NCI-H1694 treated with DMSO at 0.1 percent for 48 hours (cell line): ENCODE measurements at places on chromosomes 3 and 15.

GRCh38 chr15:31598620-31599019 is 272.0 kb downstream of the KLF13 start:
- no peak for DNase-seq

DNA sequence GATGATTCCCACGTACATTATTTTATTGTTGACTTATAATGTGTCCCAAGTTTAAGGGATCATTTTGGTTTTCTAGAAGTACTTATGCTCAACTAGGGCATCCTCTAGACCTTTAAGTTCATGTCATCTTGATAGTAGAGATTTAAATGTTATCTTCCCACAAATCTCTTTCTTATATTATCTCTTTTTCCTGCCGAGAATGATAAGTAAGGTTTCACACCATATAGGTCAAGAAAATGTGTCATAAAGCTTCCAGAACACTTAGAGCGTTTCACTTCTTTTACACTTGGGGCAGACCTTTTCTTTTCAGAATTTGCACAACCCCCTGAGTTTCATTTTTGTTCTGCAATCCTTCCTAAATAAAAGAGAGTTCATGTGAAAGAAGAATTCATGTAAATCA is 142.0 kb upstream of the CBLB start:
- no peak for DNase-seq

GRCh38 chr3:3603351-3603750 is 195.9 kb upstream of the LRRN1 start:
- no peak for DNase-seq

DNA sequence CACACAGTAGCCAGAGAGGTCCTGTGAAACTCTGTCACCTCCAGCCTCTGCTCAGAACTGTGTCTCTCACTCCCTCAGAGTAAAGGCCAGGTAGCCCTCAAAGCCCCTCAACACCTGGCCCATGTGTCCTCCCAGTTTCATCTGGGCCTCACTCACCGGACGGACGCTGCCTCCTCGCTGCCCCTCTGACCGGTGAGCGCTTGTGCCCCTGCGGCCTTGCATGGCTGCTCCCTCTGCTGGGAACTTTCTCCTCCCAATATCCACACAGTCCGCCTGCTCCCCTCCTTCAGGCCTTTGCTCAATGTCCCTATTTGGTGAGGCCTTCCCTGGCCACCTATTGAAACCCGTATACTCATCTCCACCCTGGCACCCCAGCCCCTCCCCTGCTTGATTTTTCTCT is 36.8 kb upstream of the TRH start:
- DNase-seq, result no peak

DNA sequence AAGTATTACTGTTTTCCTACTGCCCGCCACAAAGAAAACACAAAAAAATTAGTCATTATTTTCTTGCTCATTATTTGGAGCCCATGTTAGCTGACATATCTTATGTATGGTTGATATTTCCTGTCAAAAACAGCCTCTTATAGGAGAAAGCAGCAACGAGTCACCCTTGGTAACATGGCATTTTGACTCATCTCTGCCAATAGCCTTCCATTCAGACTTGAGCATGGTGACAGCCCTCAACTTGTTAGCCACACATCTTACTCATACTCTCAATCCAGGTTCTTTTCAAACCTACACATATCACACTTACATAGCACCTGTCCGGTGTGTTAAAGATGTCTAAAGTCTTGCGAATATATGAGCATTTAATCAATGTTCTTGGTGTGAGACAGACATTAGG is 109.4 kb upstream of the SAMMSON start:
- no peak for DNase-seq

GRCh38 chr3:161838021-161838420 is 341.4 kb downstream of the OTOL1 start:
- no peak for DNase-seq

DNA sequence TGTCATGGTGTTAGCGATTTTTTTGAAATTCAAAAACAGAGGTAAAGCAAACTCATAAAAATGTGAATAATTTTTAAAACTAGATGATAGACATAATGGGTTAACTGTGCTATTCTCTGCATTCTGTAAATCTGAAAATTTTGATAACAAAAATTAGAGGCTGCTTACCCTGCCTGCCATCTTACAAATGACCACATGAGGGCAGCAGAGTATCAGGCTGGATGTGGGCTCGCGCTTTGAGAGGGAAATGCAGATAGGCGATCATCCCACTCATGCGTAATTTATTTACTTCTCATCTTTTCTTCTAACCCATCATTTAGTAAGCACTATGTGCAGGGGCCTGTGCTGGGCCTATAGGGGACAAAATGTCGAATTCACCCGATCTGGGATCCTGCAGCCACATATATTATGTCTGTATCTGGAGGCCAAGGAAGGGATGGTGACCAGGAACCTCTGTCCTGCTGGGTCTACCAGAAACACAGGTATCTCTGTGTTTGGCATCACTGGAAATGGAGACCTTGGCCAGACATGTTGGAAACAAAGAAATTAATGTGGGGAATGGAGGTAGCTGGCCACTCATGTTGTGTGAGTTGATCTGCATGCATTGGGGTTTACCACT is 7.8 kb upstream of the RAD18 start:
- peak; percentile 15 for DNase-seq

GRCh38 chr3:126939338-126939718 is 43.6 kb upstream of the PLXNA1 start:
- peak; percentile 49 for DNase-seq

DNA sequence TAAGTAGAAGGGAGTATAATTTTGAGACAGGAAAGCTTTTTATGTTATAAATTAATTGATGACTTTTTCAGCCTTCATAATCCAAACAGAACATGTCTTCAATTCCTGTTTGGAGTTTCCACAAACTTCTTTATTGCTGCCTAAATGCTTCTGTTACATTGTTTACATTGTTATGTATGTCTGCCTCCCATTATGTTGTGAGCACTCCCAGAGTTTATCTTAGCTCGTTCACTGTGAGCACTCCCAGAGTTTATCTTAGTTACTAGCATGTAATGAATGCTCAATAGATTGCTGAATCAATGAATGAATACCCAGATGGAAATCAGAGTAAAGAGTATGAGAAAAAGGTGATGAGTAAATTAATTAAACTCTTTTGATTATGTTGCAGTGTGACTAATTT is 1178.0 kb downstream of the ROBO1 start:
- DNase-seq, result no peak

- no peak for DNase-seq
Observed at GRCh38 chr15:62277816-62278394, 112.8 kb upstream of the C2CD4B start.

DNA sequence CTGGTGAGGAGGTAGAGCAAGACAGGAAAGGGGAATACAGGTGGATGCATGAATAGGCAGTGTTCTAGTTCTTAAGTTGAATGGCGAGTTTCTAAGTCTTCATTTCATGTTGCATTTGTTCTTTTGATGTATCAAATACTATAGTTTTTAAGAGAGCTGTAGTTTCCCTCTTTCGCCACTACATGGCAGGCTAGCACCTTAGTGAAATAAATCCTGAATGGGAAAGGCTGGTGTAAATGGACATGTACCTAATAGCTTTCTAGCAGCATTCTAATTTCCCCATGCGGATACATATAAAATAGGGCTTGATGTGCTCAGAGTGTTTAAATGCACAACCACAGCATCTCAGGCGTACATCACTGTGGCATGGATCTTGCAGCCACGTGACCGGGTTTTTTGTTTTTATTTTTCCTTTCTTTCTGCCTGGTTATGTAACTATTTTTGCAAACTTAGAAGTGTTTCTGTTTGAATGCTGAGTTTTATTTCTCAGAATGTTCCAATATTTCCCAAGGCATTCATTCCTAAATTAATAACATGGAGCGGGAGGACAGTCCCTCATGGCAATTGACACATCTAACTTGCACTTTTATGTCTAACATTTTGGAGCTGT is 23.5 kb upstream of the CLN6 start:
- peak; percentile 85 for DNase-seq

GRCh38 chr3:14166877-14167603 is 11.4 kb downstream of the XPC start:
- DNase-seq, result no peak

DNA sequence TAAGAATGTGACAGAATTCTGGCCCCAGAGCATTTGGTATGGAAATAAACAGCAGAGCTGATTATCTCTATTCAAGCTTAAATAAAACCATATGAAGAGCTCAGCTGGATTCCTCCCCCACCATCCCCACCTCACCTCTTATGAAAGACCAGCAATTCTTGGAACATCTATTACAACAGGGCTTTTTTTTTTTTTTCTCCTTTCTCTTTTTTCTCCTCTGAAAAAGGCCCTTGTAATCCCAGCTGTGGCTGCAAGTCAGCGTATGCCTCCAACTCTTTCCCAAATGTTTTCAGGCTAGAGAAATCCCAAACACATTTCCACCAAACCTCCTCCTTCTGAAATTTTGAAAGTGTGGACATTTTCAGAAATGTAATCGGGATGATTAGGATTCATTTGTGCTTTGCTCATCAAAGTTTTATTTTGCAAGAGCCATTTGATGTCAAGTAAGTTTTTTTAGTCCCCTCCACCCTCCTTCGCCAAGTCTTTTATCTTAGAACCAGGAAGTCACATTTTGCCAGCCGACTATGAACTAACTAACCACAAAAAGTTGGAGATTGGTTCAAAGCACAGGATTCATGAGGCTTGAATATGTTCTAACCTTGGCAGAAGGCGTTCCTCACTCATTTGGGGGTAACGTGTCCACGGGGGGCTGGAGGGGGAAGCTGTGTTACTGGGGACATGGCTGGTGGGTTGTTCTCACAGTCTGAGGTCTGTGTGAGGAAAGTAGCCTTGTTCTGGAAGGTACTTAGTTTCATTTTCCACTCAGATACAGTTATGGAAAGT is 142.0 kb upstream of the PDZRN3 start:
- DNase-seq, result no peak

DNA sequence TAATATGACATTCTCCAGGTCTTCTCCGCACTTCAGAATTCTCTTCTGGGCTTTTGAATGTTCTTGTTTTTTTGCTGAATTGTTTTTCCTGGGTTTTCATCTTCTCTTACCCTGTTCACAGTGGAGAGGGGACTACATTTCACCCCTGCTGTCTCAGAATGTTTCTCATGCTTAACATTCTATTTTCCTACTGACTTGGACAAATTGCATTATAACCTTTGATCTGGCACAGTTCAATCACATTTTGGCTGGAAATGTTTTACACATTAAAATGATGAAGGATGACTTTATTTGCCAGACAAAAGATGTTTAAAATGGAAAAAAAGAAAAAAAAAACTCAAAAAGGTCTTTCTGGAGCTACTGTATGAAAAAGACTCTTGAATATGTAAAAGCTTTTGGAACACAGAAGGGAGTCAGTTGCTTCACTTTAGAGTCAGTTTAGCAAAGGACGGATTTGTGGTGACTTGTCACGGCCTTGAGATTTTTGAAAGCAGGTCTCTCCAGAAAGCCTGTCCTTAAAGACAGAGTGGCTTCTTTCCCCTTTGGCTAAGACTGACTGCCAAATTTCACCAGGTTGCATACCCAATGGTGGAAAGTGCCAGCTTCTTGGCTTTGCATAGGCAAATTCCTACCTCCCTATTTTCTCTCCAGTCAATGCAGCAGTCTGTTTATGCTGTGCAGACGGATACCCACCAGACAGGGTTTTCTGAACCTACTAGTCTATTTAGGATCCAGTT is 401.0 kb upstream of the TBL1XR1 start:
- DNase-seq, result no peak

DNA sequence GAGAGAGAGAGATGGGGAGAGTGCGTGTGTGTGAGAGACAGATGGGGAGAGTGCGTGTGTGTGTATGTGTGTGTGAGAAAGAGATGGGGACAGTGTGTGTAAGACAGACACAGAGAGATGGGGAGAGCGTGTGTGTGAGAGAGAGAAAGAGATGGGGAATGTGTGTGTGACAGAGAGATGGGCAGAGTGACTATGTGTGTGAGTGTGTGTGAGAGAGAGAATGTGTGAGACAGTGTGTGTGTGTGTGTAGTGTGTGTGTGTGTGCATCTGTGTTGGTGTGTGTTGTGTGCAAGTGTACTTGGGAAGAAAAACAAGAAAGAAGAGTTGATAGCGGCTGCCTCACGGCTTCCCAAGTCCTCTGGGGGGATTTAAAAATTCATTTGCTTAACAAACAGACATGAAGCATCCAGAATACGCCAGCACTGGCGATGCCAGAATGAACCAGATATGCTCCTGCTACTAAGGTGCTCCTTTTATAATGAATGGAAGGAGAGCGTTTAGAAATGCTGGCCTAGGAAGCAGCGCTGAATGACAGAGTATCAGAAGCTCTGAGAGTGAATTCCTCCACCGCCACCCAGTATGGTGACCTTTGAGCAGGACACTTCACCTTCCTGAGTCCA is 186.1 kb upstream of the TSC22D2 start:
- no peak for DNase-seq

DNA sequence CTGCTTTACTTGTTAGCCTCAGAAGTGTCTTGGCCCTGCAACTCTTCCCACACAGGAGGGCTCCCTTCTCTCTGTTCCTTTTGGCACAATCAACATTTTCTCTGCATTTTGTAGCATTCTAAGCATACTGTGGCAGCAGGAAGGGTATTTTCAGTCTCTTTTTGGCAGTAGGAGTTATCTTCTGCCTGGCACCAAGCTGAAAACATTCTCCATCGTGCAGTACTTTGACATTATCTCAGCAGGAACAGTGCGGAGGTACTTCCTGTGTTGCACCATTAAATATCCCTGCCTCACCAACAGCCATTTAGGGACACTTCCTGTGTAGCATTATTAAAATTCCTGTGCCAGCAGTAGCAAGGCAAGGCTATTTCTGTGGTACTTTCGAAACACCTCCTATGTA is 233.2 kb upstream of the SEMA6D start:
- DNase-seq, result no peak

DNA sequence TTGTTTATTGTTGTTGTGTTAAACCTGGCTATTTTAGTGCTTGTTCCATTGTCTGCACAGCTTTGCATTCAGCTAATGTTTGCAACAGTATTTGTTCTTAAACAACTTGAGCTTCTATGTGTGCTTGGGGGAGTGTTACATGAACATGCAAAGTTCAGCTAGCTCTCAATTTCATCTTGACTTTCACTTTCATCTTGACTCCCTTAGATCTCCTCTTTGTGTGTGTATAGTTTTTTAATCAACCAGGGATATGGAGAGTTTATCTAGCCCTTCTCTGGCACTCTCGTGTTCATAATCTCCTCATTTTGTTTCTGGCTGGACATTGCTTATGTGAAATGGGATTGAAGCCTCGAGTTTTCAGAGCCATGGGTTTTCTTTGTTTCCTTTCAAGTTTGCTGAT is 212.4 kb upstream of the ZBTB20 start:
- DNase-seq, result no peak

DNA sequence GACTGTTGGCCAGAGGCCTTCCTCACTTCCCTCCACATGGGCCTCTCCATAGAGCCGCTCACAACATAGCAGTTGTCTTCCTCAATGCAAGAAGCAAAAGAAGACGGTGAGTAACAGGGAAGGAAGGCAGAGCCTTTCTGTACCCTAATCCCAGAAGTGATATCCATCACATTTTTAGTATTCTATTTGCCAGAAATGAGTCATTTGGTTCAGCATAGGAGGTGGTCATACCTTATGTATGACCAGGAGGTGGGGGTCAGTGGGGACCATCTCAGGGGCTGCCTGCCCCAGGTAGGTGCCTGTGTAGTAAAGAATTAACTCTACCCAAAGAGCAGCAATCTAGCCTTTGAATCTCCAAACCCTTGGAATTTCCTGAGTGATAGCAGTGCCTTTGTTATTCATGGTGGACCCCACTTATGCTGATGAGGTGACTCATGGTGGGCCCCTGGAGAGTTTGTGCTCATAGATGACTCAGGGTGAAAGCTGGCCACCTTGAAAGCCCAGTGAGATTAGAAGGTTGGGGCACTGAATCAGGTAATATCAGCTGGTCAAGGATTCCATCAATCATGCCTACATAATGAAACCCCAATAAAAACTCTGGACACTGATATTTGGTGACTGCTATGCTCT is 323.9 kb upstream of the IGF1R start:
- DNase-seq, result no peak

- DNase-seq, result no peak
Observed at GRCh38 chr3:164459521-164460151, 618.7 kb downstream of the SI start.
